ENCODE measurements at places on chromosomes 6 and 20.

DNA sequence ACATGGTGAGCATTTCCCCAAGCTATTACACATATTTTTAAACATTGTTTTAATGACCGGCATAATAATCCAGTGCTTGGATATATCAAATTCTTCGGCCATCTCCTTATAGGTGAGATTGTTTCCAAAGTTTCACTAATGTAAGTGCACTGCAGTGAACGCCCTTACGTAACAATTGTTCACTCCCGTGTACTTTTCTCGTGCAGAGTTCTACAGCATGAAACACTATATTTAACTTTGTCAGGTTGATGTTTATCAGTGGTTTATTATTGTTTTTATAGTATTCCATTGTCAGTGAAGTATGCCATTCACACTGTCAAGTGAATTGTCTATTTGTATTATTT, 3.4 kb upstream of the GZF1 start:
- no peak for DNase-seq

DNA sequence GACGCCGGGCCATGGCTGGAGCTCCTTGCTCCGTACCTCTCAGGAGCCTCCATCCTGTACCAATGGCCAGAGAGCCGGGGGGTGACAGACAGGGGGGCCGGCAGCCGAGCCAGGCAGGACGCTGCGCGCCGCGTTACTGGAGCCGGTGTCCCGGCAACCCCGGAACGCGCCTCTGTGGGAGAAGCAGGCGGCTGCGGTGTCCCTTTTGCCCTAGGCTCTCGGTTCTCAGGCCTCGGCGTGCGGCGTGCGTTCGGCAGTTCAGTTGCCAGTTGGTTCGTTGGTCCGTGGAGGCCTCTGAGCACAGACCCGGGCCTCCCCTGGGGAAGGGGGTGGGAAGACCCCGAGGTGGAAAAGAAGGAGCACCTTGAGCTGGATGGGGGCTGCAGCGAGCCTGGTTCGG, at the start of gene SPATS1:
Gene SPATS1, plus strand, starts transcription at position 162 of the 400 bp plus-strand sequence. CDS start 446 bp downstream, outside the sequence.
- no peak for DNase-seq

- no peak for DNase-seq
Measured at GRCh38 chr20:14972256-14972655, 634.8 kb upstream of the FLRT3 start.

GRCh38 chr6:35057449-35058357, 83.4 kb downstream of the TCP11 start:
- no peak for DNase-seq

DNA sequence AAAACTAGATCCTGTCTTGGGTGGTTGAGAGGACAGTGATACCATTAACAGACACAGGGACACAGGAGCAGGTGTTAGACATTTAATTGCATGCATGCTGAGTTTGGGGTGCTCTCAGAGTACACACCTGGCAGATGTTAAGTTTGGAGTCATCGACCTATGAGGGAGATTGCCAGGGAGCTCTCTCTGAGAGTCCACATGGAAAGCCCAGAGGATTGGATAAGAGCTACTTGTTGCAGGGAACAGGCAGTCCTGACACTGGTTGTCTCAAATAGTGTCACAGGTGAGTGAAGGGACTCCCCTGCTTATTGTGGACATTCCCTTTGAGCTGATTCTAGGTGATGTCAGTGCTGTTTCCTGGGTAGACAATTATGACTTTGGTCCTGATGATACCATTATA, 3.1 kb downstream of the ATRN start:
- no peak for DNase-seq

- peak; percentile 96 for DNase-seq
Measured at GRCh38 chr6:3118353-3119039, at the start of gene BPHL. Gene BPHL (plus strand): TSS chr6:3118711. CDS start chr6:3118741, 30 bp downstream.

DNA sequence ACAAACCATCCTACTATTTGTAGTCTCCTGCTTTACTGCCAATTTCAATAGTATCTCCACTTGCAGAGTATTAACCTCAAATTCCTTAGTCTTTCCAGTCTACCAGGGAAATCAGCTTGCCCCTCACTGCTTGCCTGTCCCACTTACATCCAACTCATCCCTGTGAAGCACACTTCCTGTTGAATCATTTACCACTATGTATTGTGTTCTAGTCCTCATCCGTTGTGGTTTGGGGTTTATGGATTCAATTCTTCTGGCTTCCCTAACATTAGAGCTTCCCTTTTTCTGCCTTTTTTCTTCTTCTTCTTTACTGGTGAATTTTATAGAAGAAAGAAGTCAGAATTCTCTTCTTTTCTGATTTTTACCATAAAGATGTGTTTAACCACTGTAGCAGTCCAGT, 5.1 kb upstream of the TXLNB start:
- DNase-seq = no peak
